ENCODE measurements at places on chromosomes 13 and 19. TPM values are rescaled to one million over a fixed set of nuclear protein-coding genes. Genes with fewer than 3 reads are reported as not detected.
A peak's percentile ranks its signal among the peaks of the same experiment; 100 is the strongest.

DNA sequence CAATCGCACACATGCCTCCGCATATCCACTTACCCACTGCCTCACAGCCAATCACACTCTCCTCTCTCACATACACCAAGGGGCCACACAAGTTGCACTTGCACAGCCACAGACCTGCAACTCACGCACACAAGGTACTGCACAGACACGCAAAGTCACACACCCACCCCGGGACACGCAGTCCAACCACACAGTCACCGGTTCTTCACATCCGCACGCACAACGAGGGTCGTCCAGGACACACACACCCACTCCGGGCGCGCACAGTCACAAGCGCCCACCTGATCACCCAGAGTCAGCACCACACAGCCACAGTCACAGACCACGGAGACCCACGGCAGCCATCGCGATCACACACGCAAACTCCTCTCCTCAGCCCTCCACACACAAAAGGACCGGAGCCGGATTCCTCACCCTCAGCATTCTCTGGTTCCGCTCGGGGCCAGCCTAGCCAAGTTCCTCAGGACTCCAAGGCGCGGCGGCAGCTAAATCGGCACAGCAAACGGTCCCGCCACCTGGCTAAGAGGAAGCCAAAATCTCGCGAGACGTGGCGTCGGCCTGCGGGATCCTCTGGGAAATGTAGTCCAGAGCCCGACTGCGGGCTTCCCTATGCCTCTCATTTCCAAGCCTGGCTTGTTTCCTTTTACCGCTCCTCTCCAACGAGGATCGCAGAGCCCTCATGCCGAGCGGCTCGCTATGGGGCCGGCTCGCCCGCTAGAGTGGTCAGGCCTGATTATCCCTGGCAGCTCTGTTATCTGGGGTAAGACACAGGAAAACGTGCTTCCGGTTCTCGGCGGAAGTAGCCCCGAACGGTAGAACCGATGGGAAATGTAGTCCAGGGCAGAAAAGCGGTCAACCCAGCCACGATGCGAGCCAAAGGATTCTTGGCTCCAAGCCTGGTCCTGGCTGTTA, at the start of gene ZNF850:
Gene ZNF850 (minus strand): TSS at position 497 of the 912 bp plus-strand sequence. CDS start 10,201 bp downstream, outside the sequence.
- peaks cover 5% of the 10 kb centered on the region for H3K36me3 ChIP-seq
- H3K27me3 ChIP-seq = no peaks in the 10 kb centered on the region
- peak within 1 kb of the TSS; percentile 87 for H3K27ac ChIP-seq
- peaks cover 23% of the 10 kb centered on the region for H3K4me1 ChIP-seq
- DNase-seq = peak; percentile 97

DNA sequence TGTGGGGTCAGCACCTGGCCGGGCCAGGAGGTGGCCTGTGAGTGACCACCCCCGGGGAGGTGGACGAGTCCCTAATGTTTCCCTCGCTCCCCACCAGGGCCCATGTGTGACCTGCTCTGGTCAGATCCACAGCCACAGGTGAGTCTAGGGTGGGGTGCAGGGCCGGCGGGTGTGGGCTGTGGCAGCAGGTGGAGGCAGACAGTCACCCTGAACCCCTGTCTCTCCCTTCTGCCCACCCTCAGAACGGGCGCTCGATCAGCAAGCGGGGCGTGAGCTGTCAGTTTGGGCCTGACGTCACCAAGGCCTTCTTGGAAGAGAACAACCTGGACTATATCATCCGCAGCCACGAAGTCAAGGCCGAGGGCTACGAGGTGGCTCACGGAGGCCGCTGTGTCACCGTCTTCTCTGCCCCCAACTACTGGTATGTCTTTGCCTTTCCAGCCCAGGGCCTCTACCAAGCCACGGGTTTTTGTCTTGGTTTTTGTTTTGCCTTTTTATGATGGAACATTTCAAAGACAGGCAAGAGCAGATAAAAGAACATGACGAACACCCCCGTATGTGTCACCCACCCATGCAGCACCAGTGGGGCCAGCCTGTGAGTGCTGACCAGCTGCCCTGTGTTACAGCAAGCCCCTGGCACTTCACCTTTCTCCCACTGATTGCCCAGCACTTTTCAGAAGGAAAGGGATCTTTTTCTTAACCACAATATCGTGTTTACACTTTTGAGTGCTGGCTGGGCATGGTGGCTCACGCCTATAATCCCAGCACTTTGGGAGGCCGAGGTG, 24.9 kb downstream of the CCDC8 start:
- no peak overlapping the region for H3K27ac ChIP-seq
- H3K4me3 ChIP-seq = no peak overlapping the region
- H3K4me1 ChIP-seq = peaks cover 16% of the 10 kb centered on the region
- no peak for DNase-seq
- H3K36me3 ChIP-seq = peaks cover 93% of the 10 kb centered on the region
- H3K27me3 ChIP-seq = no peaks in the 10 kb centered on the region

- no peaks in the 10 kb centered on the region for H3K36me3 ChIP-seq
- no peak for DNase-seq
- no peaks in the 10 kb centered on the region for H3K4me1 ChIP-seq
- H3K27me3 ChIP-seq = peaks cover 3% of the 10 kb centered on the region
- no peak overlapping the region for H3K27ac ChIP-seq
Observed at GRCh38 chr19:50741179-50741933, 18.2 kb downstream of the CLEC11A start.

- no peak overlapping the region for H3K27ac ChIP-seq
- no peak for DNase-seq
- no peak overlapping the region for H3K4me3 ChIP-seq
- H3K4me1 ChIP-seq = no peaks in the 10 kb centered on the region
- H3K36me3 ChIP-seq = peaks cover 2% of the 10 kb centered on the region
Observed at GRCh38 chr19:12425888-12426274, 14.9 kb downstream of the ZNF443 start.

GRCh38 chr19:37467608-37468090, 405 bp upstream of the ZNF569 start:
- no peak for DNase-seq
- peaks cover 20% of the 10 kb centered on the region for H3K4me1 ChIP-seq
- H3K4me3 ChIP-seq = peak overlapping the region; percentile 76
- H3K27ac ChIP-seq = peak overlapping the region; percentile 96
- H3K36me3 ChIP-seq = peaks cover 24% of the 10 kb centered on the region
- no peaks in the 10 kb centered on the region for H3K27me3 ChIP-seq

MCEMP1 gene
- not detected for total RNA-seq

VSTM2B gene
- 10.6 TPM for total RNA-seq

RGCC gene
- total RNA-seq = 56.3 TPM
